ENCODE measurements at places on chromosomes 7 and 10.

DNA sequence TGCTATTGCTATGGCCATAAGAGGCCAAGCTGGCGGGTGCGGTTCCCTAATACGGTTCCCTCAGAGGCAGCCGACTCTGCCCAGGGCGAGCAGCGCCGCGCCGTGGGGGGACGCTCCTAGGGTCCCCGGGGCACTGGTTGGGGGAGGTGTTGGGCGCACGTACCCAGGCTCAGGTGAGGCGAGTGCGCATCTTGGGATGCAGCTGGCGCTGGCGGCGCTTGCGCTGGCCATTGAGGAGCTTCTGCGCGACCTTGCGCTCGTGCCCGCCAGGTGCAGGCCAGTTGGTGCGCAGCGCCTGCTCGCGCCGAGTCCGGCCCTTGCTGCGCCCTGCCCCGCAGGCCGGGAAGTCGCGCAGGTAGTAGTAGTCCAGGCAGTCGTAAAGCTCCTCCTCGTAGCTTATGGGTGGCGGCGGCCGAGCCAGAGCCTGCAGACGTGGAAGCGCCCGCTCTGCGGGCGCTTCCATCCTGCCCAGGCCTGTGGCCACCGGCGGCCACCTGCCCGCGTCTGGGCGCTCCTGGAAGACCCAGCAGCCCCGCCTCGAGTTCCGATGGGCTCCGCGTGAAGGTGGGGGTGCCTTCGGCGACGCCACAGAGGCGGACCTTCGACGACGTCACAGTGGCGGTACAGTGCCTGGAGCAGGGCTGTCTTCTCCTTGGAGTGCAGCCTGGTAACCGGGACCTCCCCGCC, at the start of gene NUPR2:
Gene NUPR2 (minus strand): TSS at position 566 of the 687 bp plus-strand sequence. CDS start 103 bp downstream, at position 463.
- no peak for DNase-seq

- DNase-seq, result no peak
Measured at GRCh38 chr10:110413903-110414547, 83.7 kb upstream of the DUSP5 start.

DNA sequence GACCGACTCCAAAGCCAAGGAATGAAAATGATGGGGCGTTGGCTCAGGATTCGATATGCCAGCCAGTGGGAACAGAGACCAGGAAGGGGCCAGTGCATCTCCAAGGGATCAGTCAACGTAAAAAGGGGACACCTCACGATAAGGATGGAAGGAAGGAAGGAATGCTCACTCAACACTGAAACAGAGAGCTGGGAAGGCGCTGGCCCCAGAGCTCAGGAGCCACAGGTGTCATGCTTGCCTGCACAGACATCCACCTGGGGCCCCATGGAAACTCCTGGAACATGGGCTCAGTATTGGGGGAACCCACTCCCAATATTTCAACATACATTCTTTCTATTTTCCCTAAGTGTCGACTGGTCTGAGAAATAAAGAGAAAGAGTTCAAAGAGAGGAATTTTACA, 5.3 kb downstream of the MMRN2 start:
- peak; percentile 61 for DNase-seq

DNA sequence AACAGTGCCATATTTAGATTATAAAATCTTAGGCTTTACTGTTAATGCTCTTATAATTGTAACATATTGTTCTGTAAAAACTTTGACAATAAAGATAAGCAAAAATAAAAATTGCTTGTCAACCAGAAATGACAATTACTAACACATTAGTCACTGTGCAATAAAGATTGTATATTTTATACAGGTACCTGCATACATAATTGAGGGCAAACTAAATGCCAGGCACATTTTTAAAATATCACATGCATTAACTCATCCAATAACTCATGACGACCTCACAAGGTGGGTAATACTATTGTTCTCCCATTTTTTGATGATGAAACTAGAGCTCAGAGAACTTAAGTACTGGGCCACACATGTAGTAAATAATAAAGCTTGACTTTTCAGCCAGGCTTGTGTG, 1020.2 kb upstream of the C7orf33 start:
- DNase-seq, result no peak

- DNase-seq, result no peak
Measured at GRCh38 chr7:66800591-66800990, 60.1 kb downstream of the RABGEF1 start.

GRCh38 chr7:42237811-42238541, 967 bp upstream of the GLI3 start:
- DNase-seq, result peak; percentile 83

GRCh38 chr10:32057036-32057372, 779 bp upstream of the KIF5B start:
- no peak for DNase-seq

- DNase-seq, result no peak
Measured at GRCh38 chr7:102028206-102028826, 210.9 kb downstream of the CUX1 start.

- DNase-seq, result no peak
Measured at GRCh38 chr7:52961084-52961483, 74.3 kb upstream of the POM121L12 start.

DNA sequence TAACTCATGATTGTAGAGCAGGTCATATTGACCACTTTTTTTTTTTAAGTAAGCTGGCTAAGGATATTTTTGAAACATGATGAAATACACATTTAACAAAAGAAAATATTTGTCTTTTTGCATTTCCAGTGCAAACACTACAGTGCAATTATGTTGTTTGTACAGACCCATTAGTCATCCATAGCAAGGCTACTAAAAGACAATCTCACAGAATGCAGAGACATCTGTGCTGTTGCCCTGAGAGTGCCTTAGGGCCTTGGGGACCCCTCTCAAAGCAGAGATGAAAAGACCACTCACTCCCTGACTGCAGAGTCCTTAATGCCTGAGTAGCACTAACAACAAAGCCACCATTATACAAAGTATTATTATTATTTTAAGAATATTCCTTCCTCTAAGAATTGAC, 104.5 kb downstream of the NRCAM start:
- no peak for DNase-seq

DNA sequence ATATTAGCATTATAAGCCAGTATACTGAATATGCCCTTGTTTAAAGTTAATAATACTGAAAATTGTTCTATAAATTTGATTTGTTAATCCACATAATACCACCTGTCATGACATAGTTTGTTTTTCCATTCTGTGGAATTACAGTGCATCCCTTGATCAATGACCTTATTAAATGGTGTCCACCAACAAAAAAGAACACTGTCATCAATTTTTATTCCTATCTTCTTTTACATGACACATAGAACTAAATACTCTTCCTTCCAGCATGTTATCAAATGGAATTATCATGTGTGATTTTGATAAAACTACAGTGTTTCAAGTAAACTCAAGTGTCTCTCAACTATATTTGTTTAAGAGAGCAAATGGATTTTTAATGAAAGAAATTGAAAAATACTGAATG, 221.8 kb upstream of the MBL2 start:
- no peak for DNase-seq

DNA sequence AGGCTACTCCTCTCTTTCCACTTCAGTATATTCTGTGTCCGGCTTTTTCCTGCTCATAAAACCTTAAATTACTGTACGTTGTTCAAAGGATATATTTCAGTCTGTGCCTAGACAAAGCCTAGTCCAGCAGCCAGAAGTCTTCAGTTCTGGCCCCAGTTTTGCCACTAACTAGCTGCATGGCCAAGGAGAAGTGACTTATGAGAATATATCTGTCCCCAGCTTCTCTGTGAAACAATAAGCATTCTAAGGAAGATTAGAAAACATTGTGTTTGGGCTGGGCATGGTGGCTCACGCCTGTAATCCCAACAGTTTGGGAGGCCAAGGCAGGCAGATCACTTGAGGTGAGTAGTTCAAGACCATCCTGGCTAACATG, 105.0 kb upstream of the HDAC9 start:
- no peak for DNase-seq

DNA sequence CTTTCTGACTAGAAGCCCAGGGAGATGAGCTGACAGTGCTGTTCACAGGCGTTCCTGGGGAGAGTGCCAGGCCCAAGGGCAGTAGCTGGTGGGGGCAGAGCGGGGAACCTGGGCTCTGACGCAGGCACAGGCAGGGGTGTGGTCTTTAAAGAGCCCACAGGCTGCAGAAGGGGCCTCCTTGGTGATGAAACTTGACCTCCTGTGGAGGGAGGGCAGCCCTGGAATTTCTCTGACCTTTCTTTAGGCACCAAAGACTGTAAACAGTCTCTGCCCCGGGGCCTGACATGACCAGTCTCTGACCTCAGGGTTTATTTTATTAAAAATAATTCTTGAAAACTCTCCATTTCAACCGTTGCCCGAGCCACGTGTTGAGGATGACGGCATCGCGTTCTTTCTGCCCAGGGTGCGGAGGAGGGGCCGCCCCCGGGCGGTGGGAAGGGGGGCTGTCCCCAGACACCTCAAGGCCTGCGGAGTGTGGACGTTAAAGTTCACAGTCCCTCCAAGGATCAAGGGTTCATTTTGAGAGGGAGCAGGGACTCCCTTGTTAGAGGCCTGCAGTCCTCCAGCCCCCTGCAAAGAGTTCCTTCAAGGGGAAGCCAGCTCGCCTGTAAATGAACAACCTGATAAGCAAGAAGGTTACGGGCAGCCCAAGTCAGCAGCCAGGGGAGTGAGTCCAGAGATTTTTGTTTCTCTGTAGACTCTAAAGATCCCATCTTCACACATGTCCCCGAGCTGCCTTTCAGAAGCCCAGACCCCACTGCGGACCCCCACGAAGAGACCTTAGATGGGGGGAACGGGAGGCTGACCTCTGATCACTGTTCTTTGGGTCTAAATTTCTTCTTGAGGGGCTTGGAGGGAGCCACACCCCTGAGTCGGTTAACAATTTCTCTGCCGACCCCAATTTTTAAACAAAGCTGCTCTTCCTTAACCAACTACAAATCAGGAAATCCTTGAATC, 128.9 kb downstream of the VIPR2 start:
- DNase-seq, result peak; percentile 80

DNA sequence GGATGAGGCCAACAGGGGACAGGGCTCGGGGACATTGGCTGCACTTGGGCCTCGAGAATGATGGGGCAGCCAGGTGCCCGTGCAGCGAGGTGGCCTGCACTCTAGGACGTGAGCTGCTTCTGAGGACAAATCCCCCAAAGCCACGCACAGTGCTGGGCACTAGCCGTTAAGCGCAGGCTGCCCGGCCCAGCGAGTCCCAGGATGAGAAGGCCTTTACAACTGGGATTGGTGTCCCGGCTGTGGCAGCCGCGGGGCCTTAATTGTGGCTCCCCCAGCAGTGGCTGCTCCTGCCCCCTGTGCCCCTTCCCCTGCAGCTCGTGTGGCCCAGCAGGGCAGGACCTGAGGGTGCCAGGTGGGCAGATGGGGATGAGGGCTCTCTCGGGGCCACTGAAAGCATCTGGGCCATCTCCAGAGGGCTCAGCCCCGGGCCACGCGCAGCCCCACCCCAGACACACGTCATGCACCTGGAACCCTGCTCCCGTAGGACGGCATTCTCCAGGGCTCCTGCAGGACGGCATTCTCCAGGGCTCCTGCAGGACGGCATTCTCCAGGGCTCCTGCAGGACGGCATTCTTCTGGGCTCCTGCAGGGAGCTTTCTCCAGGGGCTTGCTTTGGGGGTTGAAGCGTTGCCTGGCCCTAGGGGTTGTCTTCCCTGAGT, 6.6 kb downstream of the PWWP2B start:
- no peak for DNase-seq

DNA sequence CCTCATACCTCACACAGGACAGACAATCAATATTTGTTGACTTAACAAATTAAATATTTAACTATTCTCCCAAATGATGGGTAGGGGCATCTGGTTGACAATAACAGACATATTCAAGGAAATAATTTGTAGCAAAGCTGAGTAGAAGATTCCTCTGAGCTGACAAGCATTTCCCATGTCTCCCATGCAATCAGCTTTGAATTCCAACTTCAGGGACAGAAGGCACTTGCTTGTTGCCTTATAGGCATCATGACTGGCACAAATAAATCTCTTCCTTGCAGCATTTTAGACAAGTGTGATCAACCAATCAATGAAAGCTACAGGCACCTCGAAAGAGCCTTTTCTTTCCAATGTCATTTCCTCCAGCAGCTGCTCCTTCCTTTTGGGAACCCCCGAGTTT, 146.0 kb downstream of the PDE1C start:
- DNase-seq, result no peak

- DNase-seq, result no peak
Measured at GRCh38 chr7:158646766-158647474, 57.7 kb downstream of the NCAPG2 start.

DNA sequence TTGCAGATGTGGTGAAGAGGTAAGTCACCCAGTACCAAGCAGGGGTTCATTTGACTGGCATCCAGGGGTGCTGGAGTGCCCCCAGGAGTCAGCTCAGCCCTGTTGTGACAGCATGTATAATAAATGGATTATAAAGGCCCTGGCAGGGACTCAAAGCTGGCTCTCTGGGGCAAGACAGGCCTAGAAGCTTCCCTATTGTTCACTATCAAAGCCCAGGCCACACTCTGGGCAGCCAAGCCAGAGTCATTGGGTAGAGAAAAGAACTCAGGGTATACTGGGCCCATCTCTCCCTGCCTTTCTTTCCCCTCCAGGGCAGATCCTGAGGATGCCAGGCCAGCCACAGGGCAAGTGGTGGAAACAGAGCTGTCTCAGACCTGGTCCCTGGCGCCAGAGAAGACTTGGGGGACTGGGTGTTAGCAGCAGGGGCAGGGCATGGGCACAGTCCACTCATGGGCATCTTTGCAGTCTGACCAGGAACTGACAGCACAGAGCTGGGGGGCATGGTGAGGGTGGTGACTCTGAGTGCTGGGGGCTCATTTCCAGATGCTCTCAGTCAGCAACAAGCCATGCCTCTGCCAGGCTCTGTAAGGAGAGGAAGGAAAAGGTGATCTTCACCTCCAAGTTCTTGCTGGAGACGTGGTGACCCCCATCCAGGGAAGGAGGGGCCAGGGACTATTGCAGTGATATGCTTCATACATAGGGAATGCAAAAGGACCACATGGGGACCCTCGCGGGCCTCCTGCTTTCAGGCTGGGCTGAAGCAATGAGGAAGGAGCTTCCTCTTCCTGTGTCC, 11.7 kb downstream of the RBP3 start:
- peak; percentile 26 for DNase-seq

DNA sequence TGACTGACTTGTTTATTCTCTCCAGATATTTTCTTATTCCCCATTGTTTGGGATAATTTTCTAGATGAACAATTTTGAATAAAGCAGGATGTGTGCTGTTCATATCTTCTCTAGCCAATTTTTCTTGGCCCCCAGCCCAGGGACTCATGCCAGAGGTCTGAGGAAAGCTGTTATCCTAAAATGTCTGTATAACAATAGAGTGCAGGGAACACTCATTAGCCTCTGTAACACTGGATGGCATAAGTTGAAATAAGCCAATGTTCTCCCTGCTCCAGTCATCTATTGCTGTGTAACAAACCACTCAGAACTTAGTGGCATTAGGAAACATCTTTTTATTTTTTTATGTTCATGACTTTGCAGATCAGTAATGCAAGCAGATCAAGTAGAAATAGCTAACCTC, 121.7 kb upstream of the TRIM24 start:
- DNase-seq, result no peak

GRCh38 chr7:25347360-25348066, 119.2 kb upstream of the NPVF start:
- DNase-seq, result no peak

GRCh38 chr10:130741901-130742855, 569.3 kb downstream of the TCERG1L start:
- no peak for DNase-seq
